Kidney glomerular epithelial cell (primary cell): ENCODE measurements at places on chromosomes 12 and 14.

DNA sequence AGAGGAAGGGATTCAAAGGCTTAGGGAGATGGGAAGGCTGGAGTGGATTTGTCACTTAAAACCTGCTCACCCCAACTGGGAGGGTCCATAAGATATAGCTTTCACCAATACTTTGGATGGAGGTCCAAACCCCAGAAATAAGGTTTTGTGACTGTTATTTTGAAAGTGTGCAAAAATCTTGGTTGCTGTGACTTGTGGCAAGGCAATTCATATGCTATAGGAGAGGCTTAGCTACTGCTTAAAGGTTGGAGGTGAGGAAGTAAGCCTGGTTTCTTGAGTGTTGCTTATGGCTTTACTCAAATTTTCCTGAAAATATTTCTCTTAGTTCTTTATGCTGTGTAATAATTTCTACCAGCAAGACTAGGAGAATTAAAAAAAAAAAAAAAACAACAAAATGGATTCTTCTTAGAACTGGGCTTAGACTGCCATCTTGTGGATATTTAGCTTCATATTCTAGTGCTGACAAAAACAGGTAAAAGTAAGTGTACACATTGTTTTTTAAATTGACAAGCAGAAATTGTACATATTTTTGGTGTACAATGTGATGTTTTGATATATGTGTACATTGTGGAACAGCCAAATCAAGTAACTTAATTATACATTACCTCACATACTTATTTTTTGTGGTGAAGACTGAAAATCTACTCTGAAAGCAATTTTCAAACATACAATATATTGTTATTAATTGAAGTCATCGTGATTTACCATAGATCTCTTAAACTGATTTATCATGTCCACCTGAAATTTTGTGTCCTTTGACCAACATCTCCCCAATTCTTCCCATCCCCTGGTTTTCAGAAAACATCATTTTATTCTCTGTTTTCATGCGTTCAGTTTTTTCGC is 23.0 kb downstream of the PDE6H start:
- peak; percentile 54 for DNase-seq

GRCh38 chr12:122918827-122919226 is 22.9 kb upstream of the VPS37B start:
- no peak for DNase-seq

DNA sequence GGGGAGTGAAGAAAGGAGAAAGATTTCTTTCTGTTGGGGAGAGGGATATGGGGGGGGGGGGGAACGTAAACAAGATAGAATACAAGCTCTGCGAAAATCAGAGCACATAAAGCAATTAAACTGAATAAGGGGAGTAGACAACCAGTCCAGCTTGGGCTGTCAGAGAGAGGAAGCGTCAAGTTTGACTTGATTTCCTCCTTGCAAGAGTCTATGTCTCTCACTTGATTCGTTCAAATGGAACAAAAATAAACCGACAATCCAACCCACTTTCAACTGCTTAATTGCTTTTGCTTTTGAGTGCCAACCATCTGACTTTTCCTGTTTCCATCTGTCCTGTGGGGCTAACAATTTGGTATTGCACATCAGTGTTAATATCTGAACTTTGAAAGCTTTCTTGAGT is 942 bp downstream of the SYT1 start:
- no peak for DNase-seq

- peak; percentile 21 for DNase-seq
Observed at GRCh38 chr14:58315606-58316005, 17.3 kb downstream of the ARID4A start.

- no peak for DNase-seq
Observed at GRCh38 chr12:45509187-45509586, 220.3 kb upstream of the ARID2 start.

GRCh38 chr12:14840616-14841015 is 2.7 kb downstream of the ART4 start:
- DNase-seq, result no peak

DNA sequence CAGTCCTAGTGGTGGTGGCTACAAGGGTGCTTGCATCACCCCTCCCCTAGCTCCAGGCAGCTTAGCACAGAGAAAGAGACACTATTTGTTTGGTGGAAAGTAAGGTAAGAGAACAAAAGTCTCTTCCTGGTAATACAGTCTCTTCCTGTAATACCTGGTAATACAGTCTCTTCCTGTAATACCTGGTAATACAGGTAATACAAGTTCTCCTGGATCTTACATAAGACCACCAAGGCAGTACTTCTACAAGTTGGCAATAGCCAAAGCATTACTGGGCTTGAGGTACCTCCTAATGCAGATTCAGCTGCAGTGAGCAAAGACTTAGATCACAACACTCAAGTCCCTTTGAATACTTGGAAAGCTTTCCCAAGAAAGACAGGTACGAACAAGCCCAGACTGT is 77.0 kb downstream of the CATSPERB start:
- DNase-seq, result no peak

- no peak for DNase-seq
Observed at GRCh38 chr14:67426161-67426560, 14.2 kb upstream of the PLEK2 start.

DNA sequence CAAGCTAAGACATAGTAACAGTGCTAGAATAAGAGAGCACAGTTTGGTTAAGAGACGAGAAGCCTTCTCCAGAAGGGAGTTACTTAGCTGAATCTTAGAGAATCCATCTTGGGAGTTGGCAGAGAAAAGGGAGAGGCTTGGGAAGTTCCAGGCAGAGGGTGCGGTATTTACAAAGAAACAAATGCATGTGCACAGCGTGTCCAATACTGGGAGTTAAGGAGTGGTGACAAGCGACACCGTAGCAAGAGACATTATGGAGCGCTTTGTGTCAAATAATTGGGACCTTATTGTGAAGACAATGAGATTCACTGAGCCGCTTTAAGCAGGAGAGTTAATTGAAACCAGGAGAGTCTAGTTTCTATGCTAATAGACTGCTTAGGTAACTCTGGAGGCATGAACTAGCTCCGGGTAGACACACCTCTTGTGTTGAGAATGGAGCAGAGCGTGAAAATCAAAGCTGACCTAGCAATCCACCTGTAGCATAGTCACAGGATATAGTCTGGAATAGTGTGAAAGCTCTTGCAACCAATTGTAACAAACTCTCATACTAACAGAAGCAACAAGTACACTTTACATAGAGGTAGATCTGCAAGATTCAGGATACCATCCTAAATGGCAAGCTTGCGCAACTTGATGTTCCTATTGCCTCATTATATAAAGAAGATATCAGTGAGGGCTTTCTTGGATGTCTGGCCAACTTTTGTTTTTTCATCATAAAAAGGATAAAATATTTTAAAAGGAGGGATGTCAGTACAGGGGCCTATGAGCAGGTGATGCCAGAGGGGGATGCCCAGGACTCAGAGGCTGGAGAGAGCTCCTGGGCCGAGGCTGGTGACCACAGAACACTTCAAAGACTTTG is 5.3 kb downstream of the ALDH1L2 start:
- no peak for DNase-seq

DNA sequence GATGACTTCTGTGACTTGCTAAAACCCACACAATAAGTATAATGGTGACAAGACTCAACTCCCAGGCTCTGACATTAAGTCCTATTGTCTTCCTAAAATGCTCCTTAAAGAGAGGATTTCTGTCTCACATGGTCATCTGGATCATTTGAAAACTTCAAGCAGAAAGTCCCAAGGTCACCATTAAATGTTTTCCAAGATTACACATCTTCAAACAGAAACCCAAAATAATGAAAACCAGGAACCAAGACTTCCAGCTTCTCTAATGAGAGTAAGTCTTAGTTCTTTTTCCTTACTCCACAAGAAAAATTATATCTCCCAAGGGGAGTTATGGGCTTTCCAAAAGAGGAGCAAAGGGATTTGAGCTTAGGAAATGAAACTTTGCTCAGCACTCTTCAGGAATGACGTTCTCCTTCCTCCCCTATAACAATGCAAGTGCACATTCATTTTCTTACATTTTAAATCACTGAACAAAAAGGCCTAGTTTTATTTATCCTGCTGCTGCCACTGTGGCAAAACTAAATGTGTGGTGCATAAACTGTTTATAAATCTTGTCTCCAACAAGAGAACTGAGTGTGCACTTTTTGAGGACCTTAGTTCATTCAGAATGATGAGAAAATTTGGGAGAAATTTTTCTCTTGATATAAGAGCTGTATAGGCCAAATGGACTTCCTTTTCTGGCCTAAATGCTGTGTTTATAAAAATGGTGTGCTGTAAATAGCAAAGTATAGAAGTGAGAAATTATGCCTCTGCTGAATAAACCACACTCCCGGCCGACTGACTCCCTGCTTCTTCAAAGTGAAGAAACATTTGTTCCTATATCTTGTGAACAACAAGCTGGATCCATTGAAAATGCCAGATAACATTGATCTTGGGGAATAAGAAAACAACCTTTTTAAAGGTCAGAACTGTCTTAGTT is 148.4 kb upstream of the PLEKHG7 start:
- no peak for DNase-seq

GRCh38 chr14:39563361-39563760 is 131.1 kb upstream of the FBXO33 start:
- no peak for DNase-seq

GRCh38 chr12:56599041-56599440 is 31.1 kb downstream of the BAZ2A start:
- no peak for DNase-seq

DNA sequence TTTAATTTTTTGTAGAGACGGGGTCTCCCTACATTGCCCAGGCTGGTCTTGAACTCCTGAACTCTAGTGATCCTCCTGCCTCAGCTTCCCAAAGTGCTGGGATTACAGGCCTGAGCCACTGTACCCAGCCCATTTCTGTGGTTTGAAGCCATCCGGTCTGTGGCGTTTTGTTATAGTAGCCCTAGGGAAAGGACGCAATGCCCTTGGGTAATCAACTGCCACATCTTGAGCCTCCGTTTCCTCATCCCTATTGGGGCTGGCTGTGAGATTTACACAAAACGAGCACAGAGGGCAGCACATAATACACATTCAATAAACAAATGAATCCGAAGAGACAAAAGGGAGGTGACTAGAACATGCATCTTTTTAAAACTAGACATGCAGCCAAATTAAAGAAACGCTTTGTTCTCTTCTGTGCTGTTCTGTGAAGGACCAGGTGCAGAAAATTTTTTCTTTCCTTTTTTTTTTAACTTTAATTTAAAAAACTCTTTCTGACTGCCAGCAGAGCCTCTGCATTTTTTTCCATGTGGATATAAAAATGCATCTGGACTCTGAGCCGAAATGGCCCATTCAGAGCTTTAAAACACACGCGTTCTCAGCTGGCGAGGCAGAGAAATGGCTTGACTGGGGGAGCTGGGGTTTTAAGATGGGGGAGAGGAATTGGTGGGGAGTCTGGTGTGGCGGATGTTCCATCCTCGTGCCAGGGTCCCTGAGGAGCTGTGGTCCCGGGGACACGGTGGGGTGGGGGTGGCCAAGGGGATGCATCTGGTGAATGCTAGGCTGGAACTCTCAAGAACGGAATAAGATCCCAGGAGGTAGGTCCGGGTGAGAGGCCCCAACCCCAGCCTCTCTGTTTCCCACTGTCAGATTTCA is 119.0 kb downstream of the RBM19 start:
- no peak for DNase-seq

DNA sequence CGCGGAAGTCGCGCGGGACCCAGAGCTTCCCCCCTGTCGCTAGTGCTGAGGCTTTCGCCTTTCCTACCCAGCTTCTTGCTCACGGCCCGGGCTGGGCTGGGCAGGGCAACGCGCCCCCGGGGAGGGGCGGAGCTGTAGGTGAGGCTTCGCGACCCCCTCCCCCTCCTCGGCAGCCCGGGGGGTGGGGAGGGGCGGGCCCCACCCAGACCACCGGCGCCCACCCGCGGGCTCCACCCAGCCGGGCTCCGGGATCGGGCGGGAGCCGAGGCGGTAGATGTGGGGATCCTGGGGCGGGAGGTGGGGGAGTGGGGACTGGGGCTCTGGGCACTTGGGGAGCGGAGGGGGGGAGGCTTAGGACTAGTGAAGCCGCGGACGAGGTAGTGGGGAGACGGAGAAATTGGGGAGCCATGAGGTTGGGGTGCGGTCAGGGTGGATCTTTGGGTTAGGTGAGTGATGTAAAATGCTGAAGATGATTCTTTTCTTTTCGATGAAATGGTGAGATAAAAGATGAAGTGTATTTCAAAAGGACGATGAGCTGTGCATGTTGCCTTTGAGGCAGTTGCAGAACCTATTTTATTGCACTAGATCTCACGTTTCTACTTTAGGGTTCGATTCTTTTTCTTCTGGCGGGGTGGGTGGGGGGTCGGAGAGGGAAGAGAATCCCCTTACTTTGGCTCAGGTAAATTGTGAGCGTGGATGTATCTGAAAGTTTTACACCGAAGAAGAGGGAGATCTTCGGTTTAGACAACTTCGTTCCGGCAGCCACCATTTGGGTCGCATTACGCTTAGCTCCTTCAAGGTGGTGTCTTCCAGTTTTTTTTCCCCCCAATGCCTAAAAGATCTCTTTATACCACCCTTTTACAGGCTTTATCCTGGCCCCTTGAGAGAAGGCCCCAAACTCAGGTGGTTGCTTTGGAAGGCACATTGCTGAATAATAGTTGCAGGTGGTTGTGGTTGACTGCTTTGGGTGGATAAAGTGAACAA is 619 bp downstream of the ERC1 start:
- peak; percentile 17 for DNase-seq

- DNase-seq, result no peak
Observed at GRCh38 chr12:27394676-27395075, 51.9 kb upstream of the SMCO2 start.

DNA sequence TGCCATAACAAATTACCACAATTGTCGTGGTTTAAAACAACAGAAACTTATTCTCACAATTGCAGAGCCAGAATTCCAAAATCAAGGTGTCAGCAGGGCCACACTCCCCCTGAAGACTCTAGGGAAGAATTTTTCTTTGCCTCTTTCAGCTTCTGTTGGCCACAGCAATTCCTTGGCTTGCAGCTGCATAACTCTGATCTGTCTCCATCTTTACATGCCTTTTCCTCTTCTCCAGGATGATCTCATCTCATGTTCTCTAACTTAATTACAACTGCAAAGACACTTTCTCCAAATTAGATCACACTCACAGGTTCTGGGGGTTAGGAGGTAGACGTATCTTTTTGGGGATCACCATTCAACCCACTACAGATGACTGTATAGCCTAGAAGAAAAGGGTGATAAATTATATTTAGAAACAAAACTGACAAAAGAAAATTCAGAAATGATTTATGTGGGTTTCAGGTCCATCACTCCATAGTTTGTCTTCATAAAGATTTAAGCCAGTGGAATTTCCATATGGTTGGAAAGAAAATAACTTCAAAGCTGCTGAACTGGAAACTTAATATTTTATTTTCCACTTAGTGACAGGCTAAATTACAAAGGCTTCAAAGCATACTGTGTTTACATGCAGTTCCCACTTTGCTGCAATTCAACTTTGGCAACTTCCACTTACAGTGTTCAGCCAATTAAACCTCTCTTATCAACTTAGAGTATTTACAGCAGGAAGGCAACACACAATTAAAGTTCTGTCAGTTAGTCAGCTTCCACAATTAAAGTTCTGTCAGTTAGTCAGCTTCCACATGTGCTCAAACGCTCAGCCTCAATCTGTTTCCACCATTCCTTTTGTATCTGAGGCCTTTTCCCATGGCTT is 213.3 kb downstream of the EPS8 start:
- no peak for DNase-seq
